Cortex of kidney (tissue), 1 donor: ENCODE measurements at places on chromosomes 6 and 20.

GRCh38 chr6:63476302-63476701 lies 96.0 kb upstream of the LOC128125822 start:
- no peak for DNase-seq

GRCh38 chr20:59779656-59780380 lies 153.6 kb downstream of the SYCP2 start:
- DNase-seq = no peak

GRCh38 chr6:98287876-98288275 lies 546.5 kb upstream of the POU3F2 start:
- no peak for DNase-seq

DNA sequence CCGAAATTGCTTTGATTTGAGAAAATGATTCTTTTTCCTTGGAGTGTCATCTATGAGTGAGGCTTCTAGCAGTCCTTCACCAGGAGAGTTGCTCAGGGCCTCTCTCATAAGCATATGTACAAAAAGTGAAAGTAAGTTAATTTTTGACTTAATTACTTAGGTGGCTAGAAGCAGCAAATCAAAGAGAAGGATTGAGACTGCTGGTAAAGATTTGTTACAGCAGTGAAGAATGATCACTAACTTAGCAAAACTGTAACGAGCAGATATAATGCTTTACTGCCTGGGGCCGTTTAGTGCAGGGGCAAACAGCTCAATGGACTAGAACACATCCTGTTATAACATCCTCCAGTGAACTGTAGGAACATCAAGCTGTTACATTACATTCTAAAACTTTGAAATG lies 167.8 kb upstream of the RIPOR2 start:
- DNase-seq = no peak

DNA sequence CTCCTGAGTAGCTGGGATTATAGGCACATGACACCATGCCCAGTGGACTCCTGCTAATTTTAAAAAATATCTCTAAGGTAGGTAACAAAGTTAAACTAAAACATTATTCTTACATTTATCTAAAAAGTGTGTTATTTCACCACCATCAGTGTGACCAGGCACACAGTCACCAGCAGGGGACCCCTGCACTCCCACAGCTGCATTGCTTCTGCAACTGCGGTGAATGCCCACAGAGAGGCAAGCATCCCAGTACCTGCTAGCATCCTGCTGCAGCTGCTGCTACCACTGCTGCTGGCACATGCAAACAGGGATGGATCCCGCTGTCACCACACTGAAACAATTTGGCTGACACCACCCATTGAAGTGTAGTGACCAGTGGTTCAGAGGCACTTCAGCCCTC lies 21.9 kb upstream of the EPB41L2 start:
- no peak for DNase-seq

DNA sequence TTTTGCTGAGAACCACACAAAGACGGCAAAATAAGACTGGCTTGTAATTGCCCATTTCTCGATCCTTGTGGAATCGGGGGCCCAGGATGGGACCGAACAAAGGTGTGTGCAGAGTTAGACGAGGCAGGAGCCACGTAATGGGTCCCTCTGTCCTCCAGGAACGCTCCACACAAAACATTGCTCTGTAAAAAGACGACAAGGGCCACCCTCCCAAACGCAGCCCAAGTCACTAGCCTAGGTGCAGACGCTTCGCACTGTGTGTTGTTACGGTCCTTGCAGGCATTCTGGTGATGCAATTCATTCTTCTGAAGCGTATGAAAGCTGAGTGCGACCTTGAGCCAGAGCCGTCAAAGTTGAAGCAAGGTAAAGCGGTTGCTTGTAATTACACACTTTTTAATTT lies 363.4 kb downstream of the TAF4 start:
- DNase-seq = no peak

DNA sequence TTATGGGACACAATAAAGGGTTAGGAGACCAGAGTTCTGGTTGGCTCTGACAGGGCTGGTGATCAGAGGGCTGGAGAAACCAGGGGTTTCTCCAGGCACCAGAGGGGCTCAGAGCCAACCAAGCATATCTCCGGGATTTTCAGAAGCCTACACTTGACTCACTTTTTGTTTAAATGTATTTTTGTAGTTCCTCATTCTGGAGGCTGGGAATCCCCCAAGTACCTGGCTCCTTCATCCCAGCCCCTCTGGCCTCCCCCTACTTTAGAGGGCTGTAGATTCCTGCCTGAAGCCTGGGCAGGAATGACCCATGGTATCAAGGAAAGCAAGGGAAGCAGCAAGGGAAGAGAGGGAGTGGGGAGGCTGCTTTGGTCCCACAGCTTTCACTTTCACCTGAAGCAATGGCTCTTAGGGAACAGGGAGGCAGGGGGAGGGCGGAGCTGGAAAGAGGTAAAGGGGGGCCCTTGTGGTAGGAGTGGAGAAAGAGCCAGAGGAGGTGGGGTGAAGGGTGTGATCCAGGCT lies 973 bp downstream of the CD40 start:
- no peak for DNase-seq

GRCh38 chr20:62735331-62735821 lies 26.7 kb downstream of the NTSR1 start:
- no peak for DNase-seq

GRCh38 chr6:159114569-159114968 lies 54.6 kb upstream of the FNDC1 start:
- no peak for DNase-seq

DNA sequence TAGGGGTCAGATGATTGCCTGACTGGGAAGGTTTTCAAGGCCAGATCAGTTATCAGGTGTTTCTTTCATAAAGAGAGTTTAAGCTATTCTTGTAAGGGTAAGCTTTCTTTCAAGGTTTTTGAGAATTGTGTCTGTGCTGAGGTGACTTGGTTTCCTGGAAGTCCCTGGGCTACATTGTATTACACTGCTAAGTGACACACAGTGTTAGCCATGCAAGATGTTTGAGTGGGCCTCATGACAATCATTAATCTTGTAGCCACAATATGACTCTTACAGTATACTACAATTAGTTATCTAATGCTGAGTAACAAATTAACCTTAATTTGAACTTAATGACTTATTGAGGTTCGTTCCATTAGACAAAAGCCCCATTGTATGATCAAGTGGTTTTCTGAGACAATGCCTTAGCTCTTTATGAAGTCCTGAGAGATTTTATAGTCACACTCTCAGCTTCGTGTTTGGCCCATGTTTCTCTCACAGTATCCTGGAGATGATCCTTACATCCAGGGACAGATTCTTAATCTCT lies 186.7 kb downstream of the RPS12 start:
- DNase-seq = no peak

DNA sequence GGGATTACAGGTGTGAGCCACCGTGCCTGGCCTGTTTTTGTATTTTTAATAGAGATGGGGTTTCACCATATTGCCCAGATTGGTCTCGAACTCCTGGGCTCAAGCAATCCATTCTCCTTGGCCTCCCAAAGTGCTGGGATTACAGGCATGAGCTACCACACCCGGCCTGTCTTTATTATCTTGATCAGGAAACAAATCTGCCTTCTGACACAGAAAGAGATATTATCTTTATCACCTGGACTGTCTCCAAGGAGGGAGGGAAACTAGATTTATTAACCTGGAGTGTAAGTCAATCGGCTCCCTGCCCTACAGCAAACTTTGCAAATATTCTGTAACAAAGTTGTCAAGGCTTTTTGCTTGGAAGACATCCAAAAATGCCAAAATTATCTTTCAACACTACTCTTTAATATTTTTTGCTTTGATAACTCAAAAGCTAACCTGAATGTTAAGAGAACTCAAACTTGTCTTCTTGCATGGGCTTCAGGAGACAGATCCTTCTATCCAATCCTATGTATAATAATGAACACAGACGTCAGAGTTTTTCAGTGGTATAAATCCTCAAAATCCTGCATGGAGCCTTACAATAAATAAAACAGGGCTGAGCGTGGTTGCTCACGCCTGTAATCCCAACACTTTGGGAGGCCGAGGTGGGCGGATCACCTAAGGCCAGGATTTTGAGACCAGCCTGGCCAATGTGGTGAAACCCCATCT lies 85.0 kb upstream of the LOC128125822 start:
- DNase-seq = no peak

DNA sequence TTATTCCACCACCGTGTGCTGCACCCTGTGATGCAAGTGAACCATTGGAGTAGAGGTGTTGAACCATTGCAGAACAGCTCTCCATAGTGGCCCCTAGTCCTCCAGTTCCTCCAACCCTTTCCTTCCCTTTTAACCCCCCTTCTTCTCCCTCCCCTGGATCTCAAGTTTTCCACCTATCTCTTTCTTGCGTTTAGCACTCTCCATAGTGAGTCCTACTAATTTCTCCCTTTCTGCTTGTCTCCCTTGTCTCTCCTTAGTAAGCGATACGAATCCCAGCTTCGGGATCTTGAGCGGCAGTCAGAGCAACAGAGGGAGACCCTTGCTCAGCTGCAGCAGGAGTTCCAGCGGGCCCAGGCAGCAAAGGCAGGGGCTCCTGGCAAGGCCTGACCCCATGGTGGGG lies 1.1 kb downstream of the PFDN6 start:
- no peak for DNase-seq

- DNase-seq = no peak
These were observed 57.9 kb upstream of the DACT2 start for GRCh38 chr6:168377484-168377855.

- DNase-seq = no peak
These were observed 92.9 kb downstream of the TFAP2C start for GRCh38 chr20:56722042-56722441.

GRCh38 chr6:32118782-32119628 lies 9.0 kb downstream of the ATF6B start:
- no peak for DNase-seq

DNA sequence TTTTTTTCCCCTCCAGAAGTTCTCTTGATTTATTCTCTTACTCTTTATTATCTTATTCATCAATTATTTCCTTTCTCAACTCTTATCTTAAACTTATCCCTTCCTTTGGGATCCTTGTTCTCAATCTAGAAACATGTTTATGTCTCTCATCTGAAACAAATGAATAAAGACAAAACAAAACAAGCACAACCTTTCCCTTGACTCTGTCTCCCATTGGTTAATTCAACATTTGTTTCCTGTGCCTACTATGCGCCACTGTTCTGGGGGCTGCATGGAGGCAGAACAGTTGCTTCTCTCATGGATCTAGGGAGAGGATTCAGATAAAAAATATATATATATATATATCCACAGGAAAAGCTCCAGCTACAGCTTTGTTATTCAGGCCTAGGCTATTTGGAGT lies 5.2 kb upstream of the MRAP2 start:
- DNase-seq = no peak

- DNase-seq = no peak
These were observed 107.2 kb downstream of the ARMC2 start for GRCh38 chr6:108955329-108955949.

- no peak for DNase-seq
These were observed 46.7 kb upstream of the MOCS1 start for GRCh38 chr6:39980839-39981580.

DNA sequence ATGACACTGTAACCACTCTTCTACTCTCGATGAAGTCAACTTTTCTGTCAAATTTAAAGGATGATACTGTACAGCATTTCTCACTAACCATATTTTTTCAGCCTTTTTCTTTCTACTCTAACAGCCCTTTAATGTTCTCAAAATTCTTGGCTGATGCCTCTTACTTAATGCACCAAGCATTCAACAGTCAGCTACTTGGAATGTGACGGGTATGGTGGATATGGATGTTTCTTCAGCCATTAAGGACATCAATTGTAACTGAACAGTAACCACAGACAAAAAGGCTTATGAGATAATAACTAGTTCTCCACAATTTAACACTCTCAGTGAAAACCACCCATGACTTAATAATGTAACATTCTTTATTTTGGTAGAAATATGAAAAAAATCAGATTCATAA lies 467.2 kb upstream of the ZNF337 start:
- no peak for DNase-seq

DNA sequence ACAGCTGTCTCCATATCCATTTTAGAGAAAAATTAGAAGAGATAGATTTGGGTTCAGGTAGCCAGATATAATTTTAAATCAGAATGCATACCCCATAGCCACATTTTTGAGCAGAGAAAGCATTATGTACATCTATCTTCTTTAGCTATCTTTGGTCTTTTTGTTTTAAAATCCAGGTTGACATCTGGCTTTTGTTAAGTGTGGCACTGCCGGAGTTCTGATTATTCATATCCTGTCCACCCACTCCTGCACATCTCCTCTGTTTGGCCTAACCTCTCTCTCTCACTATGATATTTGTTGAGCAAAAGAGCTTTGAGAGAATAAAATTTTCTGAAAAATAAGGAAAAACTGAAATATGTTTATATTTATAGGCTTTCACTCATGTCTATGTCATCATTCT lies 189.7 kb downstream of the PACRG start:
- DNase-seq = no peak

DNA sequence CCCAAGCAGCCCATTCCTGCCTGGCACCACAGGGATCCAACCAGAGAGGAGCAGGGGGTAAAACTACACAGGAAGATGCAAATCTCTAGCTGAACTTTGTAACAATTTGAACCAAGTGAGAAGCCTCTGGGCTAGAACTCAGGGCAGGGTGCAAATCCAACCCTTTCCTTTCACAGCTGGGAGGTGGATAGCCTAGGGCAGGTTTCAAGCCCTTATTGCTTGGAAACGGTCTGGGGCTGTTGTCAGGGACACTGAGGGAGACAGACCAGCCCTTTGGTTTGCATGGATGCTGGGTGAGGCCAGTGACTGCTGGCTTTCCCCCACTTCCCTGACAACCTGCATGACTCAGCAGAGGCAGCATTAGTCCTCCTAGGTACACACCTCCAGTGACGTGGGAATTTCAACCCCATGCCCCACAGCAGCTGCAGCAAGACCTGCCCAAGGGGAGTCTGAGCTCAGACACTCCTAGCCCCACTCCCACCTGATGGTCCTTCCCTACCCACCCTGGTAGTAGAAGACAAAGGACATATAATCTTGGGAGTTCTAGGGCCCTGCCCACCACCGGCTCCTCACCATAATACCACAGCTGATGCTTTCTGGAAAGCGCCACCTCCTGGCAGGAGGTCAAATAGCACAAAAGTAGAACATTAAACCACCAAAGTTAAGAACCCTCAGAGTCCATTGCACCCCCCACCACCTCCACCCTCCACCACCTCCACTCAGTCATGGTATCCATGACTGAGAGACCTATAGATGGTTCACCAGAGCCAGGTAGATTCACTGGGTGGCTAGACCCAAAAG lies 797.7 kb upstream of the MAN1A1 start:
- no peak for DNase-seq

DNA sequence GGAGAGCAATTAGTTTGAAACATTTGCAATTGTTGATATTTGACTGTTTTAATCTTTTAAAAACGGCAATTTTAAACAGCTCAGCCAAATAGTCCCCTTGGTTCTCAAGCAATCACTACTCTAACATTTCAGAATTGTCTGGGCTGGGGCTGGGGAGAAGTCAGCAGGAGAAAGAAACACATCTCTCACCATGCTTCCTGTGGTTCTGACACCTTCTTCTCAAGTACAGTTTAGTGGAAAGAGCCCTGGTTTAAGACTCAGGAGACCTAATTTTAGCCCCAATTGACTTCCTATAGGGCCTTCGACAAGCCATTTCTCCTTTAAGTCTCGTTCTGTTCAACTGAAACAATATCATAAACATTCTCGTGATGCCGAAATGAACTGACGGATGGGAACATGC lies 168.4 kb upstream of the CDYL start:
- no peak for DNase-seq

GRCh38 chr20:32515631-32516101 lies 69.5 kb downstream of the NOL4L start:
- no peak for DNase-seq
